IMR-90 (cell line): ENCODE measurements at places on chromosomes 11 and 22. TPM values are rescaled to one million over a fixed set of nuclear protein-coding genes. Genes with fewer than 3 reads are reported as not detected.
A peak's percentile ranks its signal among the peaks of the same experiment; 100 is the strongest.

GRCh38 chr11:106457727-106458126, 380.3 kb downstream of the AASDHPPT start:
- DNase-seq, result peak; percentile 89
- H3K4me1 ChIP-seq, result no peaks in the 10 kb centered on the region; the same call in 1 of the 2 replicates
- H3K27ac ChIP-seq, result no peak overlapping the region
- no peaks in the 10 kb centered on the region for H3K27me3 ChIP-seq
- H3K4me3 ChIP-seq, result no peak overlapping the region

- no peak overlapping the region for H3K4me3 ChIP-seq
- no peaks in the 10 kb centered on the region for H3K4me1 ChIP-seq
- no peaks in the 10 kb centered on the region for H3K27me3 ChIP-seq
Observed at GRCh38 chr11:32775908-32776307, 18.6 kb downstream of the CCDC73 start.

Gene TRIM3
- 13.8 and 14.2 TPM in 2 replicates for total RNA-seq

Gene RELT
- 2.3 and 3.1 TPM in 2 replicates for total RNA-seq
